ENCODE measurements at places on chromosomes 2 and 18.

GRCh38 chr2:42207826-42208225 lies 38.7 kb downstream of the EML4 start:
- DNase-seq: no peak

GRCh38 chr2:148568597-148568996 lies 76.0 kb upstream of the EPC2 start:
- DNase-seq: no peak

GRCh38 chr2:28351621-28352020 lies 41.0 kb upstream of the FOSL2 start:
- DNase-seq: no peak

DNA sequence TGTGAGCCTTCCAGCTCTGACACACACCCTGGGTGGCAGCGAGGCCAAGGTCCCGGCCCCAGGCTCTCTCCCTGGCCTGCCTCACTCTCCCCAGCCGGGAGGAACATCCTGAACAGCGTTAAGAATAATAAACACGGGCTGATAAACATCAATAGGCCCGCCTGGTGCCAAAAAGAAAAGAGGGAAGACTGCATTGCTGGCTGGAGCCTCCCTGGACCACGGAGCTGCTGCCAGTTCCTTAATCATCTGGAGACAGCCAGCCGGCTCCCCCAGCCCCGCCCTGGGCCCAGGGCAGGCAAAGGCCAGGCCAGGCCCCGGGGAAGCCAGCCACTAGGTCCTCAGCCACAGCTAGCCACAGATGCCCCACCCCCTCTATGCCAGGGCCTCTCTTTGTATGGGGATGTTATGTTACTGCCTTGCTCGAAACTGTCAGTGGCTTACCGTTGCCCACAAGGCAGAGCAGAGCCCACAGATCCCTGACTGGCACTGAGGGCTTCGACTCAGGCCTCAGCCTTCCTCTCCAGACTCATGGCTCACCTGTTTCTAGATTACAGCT lies 293.7 kb downstream of the DYSF start:
- DNase-seq: no peak

- no peak for DNase-seq
These were observed 819 bp upstream of the KLF11 start for GRCh38 chr2:10042301-10043161.

- DNase-seq: no peak
These were observed 201.5 kb downstream of the RNF144A start for GRCh38 chr2:7118606-7119131.

DNA sequence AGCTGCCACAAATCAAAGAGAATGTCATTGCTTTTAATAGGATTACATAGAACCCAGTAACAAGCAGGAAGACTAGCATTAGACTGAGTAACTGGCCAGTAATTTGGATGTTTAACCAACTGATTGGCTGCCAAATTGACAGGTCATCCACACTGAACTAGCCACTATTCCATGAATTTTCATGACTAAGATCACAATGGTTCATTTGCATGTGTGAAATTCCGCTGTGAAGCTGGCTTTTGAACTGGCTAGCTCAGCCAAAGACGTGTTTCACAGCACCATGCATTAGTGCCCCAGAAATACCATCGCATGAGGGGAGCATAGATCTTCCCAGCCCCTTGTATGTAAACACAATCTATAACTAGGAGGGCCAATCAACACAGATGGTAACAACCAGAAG lies 649.8 kb downstream of the ARHGAP15 start:
- DNase-seq: no peak

- no peak for DNase-seq
These were observed 532.1 kb downstream of the FBXO15 start for GRCh38 chr18:73615506-73615905.

- no peak for DNase-seq
These were observed 105.0 kb downstream of the SPIRE1 start for GRCh38 chr18:12552879-12553242.

- no peak for DNase-seq
These were observed 53.9 kb upstream of the DNER start for GRCh38 chr2:229768235-229768634.

GRCh38 chr18:78793313-78794070 lies 186.1 kb upstream of the SALL3 start:
- DNase-seq: no peak

DNA sequence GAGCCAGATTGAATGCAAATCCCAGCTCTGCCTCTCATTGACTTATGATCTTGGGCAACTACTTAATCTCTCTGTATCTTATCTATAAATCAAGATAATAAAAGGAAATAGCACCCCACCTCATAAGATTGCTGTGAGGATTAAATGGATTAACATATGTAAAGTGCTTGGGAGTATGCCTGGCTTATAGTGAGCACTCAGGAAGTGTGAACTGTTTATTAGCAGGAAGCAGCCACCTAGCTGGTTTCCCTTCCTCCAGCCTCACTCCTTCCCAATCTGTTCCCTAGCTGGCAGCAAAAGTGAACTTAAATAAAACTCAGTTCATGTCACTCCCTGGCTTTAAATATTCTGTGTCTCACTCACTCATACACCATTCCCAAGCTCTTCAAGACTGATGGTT lies 526.6 kb upstream of the PKDCC start:
- no peak for DNase-seq

DNA sequence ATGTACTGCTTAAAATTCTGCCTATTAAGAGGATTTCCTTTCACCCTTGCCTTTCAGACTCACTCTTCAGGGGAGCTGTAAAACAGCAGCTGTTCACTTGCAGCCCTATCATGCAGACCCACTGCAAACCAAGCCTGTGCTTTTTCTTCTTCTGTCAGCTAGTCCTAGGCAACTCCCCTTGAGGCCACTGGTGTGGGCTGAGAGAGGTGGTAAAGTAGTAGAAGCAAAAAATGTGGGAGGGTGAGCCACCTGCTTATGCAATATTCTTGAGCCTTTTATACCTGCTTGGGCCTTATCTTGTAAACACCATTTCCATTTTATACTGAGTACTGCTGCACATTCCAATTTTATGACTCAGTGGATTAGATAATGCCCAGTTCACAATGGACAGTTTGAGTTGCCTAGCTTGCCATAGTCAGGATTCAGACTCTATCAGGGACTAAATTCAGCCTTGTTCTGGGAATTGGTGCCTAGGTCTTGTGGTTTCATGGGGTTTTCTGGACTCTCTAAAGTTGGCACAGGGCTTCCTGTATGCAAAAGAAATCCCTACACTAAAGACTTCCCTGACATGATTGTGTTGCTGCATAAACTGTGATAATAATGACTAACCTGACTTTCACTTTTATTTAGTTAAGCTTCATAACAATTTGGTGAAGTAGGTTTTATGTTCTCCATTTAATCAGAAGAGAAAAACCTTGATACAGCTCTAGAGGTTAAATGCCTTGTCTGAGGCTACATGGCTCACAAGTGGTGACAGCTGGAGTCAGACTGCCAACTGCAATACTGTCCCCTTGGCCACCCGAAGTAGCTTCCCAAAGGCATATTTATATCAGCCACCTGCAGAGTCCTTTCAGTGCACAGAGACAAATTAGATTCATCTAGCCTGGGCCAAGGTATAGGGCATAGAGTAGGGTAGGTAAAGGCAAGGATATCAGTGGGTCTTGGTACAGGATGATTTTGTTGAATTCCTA lies 47.4 kb upstream of the KDM3A start:
- no peak for DNase-seq

DNA sequence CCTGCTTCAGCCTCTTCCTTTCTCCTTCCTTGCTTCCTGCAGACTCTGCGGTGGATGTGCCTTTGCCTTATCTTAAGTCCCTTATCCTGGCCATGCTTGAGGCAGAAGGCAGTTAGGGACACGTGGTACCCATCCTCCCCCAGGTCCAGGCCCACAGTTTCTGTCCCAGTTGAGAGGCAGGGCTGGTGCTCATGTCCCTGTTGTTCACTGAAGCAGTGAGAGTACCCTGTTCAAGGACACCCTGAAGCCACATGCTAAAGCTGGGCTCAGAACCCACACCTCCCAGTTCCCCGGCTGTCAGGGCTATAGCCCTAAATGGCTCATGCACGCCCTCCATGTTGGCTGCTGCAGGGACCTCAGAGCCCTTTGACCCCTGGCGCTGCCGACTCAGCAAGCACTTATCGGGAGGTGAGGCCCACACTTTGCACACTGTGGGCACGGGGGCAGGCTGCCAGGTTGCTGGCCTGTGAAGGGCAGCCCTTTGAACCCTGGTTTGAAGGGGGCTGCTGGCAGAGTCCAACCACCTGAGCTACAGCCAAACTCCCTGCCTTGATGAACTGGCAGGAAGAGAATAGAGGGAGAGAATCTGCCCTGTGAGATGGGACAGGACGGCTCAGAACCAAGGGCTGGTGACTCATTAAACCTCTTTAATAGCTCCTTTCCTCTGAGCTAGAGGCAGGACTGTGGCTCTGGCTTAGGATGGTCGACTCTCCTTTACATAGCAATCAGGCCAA lies 6.3 kb downstream of the KHK start:
- no peak for DNase-seq

DNA sequence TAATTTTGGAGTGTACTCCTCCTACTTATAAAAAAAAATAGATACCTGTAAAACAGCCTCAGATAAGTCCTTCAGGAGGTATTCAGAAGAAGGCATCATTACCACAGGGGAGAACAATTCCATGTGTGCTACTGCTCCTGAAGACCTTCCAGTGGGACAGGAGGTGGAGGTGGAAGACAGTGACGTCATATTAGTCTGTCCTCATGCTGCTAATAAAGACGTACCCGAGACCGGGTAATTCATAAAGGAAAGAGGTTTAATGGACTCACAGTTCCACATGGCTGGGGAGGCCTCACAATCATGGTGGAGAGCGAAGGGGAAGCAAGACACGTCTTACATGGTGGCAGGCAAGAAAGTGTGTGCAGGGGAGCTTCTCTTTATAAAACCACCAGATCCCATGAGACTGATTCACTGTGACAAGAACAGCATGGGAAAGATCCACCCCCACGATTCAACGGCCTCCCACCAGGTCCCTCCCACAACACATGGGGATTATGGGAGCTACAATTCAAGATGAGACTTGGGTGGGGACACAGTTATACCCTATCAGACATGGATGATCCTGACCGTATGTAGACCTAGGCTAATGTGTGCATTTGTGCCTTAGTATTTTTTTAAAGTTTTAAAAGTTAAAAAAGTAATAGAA lies 98.4 kb downstream of the NDUFA10 start:
- DNase-seq: no peak

DNA sequence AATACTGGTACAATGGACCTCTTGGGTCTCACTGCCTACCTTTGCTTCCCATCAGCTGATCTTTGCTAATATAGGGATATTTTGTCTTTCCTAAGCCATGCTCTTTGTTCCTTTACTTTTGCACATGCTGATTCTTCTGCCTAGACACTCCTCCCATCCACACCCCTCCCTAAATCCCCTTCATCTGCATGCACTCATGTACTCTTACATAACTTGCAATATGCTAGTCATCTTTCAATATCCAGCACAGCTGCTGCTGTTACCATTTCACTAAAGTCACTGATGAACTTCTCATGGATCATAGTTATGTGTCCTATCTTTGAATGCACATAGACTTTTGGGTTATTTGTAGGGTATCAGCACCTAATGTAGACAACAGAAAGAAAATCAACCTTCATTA lies 18.5 kb upstream of the DTNA start:
- DNase-seq: no peak

GRCh38 chr18:74082742-74083556 lies 64.7 kb downstream of the FBXO15 start:
- DNase-seq: no peak

DNA sequence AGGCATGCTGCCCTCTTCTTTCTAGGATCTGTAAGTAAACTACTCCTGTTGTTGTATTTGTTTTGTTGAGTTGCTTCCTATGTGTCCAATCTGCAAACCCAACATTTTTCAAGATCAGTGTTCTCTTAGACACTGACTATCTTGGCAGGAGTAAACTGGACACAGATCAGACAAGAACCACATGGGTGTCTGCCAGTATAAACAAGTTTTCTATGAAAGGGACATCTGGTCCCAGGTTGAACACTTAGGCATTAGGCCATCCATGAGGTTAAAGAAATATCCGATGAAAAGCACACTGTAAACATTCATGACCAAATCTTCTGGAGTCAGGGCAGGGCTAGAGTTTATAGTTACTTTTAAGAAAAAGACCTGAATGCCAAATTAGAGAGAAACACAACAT lies 441.8 kb downstream of the NYAP2 start:
- DNase-seq: no peak

GRCh38 chr2:31347750-31348149 lies 66.8 kb downstream of the XDH start:
- no peak for DNase-seq

DNA sequence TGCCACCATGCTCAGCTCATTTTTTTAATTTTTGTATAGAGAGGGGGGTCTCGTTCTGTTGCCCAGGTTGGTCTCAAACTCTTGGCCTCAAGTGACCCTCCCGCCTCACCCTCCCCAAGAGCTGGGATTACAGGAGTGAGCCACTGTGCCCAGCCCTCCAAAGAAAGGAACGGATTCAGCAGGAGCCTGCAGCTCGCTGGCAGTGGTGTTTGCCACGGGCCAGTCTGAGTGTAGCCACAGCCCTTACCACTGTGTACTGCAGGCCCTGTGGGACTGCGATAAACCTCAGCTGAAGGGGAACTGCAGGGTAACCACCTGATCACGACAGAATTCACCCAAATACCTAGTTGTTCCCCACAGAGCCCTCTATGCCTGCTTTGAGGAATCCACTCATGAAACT lies 6.8 kb downstream of the COPS9 start:
- DNase-seq: no peak

- DNase-seq: no peak
These were observed 289.8 kb downstream of the ICOS start for GRCh38 chr2:204226305-204226880.

DNA sequence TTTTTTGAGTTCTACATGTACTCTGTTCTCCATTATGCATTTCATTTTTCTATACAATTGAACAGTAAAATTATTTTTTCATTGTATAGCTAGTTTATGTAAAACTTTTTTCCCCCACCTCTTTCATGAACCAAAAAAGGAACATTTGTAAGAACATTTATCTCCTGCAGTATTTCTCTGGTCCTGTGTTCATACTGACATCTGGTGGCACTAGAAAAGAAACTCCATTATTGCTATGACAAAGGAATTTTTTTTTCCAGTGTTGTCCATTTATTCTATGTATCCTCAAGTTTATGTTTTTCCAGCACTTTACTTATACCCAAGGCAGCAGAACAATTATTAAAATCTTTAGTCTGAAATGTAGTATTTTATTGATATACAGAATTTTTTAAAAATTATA lies 27.4 kb upstream of the CHAC2 start:
- no peak for DNase-seq

DNA sequence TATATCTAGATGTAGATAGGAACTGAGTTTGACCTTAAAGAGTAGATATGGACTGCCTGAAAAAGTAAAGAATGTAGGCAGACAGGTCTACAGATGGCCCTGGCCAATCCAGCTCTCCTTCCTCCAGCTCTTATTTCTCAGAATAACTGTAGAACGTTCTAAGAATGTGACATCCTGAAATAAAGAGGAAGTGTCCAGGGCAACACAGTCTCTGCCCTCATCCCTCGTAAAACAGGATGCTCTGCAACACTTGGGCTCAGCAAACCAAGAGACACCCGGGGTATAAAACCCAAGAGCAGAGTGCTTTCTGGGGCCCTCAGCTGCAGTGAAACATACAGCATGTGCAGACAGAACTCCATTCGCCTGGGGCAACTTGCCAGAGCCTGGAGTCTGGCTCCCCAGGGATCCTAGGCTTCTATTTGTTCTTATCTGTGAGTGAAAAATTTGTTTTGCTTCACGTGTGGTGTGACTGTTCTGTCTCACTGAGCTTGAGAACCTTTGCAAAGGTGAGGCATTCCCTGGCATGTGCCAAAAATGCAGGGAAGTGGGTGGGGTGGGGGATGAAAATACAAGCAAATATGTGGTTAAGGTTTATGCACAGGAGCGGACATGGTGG lies 401.0 kb downstream of the SETBP1 start:
- DNase-seq: no peak
